Activated effector memory CD4-positive, alpha-beta T cell treated with anti-CD3 and anti-CD28 coated beads, Interleukin-2, amount 50 U/mL, for 16 hours (primary cell): ENCODE measurements at places on chromosomes 3 and 15.

DNA sequence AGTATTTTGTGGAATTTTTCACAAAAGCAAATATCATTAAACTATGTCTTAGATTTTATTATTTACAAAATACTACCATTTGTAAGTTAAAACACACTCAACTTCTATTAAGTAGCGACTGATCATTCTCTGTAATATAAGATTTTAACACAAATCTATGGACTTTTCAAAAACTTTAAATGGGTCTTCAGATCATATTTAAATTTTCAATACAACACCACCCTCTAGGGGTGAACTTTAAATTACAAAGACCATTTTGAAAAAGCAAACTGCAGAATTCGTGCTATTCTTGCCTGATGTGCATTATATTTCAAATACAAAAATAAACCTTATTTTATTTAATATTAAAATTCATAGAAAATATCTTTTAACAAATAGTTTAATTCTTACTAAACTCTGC is 8.2 kb upstream of the VGLL4 start:
- no peak for DNase-seq

DNA sequence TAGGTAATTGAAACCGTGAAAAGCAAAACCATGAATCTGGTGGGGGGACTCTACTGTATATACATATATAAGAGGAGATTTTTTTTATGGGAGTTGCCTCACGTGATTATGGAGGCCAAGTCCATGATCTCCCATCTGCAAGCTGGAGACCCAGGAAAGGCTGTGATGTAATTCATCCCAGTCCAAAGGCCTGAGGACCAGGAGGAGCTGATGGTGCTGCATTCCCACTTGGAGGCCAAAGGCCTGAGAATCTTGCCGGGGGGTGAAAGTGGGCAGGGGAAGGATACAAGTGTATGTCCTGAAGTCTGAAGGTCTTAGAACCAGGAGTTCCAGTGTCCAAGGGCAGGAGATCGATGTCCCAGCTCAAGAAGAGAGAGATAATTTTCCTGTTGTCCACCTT is 37.1 kb upstream of the CEMIP start:
- DNase-seq, result no peak

GRCh38 chr3:46705022-46705530 is 3.9 kb downstream of the TMIE start:
- peak; percentile 88 for DNase-seq

DNA sequence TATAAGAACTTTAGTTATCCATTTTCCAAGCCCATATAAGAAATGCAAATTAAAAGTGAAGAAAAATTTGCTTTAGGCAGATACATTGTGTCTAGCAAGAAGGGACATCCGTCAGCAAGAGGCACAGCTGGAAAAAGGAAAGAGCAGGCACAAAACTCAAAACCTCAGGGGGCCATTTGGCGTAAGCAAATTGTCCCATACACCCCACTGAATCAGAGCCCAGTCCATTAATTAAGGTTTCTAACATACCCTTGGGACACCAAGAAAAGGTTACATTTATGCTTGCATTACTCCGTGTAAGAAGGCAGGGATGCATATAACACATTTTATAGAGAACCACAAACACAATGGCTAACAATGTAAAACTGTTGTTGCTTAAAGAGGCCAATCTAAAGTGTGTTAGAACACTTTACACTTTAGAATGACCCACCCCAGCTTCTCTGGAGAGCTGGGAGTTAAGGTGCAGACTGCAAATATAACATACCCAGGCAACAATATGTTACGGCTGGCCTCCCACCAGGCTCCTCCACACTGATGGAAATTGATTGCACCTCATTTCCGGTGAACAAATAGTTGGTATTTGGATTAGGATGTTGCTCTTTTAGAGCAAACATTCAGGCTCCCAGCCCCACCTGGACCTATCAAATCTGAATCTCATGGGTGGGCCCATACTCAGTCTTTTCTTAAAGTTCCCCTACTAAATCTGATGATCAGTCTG is 23.2 kb downstream of the SEMA5B start:
- DNase-seq, result no peak

DNA sequence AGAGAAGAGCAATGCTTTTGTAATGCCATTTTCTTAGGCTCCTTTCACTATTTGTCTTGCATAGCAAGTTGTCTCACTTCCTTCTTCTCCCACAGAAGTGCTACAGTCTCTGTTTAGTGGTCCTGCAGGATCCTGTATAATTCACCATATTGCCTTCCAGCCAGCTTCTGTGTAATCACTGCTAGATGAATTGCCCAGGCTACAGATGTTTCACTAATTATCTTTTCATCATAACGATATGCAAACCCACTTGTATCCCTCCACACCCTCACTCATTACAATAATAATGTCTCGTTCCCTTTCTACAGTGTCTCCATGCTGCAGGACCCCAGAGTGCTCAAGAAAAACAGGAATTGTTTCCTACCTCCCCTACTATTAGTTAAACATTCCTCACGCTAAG is 402.9 kb downstream of the TBL1XR1 start:
- DNase-seq, result no peak

- DNase-seq, result no peak
Observed at GRCh38 chr3:139463466-139463865, 12.8 kb downstream of the RBP2 start.

GRCh38 chr3:151230646-151231045 is 27.6 kb upstream of the GPR171 start:
- no peak for DNase-seq

DNA sequence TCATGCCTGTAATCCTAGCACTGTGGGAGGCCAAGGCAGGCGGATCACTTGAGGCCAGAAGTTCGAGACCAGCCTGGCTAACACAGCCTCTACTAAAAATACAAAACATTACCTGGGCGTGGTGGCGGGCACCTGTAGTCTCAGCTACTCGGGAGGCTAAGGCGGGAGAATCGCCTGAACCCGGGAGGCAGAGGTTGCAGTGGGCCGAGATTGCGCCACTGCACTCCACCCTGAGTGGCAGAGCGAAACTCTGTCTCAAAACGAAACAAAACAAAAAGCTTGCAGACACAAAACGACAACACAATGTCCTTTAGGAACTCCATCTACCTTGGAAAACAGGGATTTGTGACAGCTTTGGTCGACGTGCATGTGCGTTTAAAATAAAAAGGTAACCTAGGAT is 716 bp upstream of the KLHL24 start:
- no peak for DNase-seq

GRCh38 chr3:13841141-13841540 is 38.7 kb downstream of the WNT7A start:
- no peak for DNase-seq

GRCh38 chr3:20742903-20743552 is 557.0 kb upstream of the SGO1 start:
- DNase-seq, result no peak

DNA sequence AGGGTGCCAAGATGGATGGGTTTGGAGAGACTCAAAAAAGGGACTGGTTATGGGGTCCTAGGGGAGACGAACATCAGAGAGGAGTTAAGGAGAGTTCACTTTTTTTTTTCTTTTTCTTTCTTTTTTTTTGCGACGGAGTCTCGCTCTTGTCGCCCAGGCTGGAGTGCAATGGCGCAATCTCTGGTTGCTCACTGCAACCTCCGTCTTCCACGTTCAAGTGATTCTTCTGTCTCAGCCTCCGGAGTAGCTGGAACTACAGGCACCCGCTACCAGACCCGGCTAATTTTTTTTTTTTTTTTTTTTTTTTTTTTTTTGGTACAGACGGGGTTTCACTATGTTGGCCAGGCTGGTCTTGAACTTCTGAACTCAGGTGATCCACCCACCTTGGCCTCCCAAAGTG is 1.2 kb downstream of the SPINT1 start:
- DNase-seq, result no peak

DNA sequence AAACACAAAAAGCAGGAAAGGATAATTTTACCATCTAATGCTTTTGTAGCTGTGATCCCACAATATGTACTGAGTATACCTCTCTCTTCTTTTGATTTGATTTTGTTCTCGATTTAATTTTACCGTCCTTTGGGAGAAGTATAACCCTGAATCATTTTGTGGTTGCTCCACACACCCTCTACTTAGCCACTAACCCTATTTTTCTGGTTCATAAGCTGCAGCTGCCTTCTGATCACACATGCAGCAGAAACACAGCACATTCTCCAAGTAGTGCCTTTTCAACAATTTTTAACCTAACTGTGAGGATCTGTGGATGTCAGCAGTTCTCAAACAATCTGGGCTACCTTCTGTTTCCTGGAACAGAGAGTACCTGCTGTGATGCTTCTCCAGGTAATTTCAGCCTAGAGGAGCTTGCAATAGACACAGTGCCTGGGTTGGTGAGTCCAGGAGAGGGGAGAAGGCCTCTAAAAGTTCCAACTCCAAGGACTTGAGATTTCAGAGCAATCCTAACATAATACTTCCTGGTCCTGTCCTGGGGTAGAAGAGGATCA is 40.3 kb downstream of the HGD start:
- no peak for DNase-seq

- no peak for DNase-seq
Observed at GRCh38 chr3:170760174-170760526, 109.8 kb downstream of the RPL22L1 start.

DNA sequence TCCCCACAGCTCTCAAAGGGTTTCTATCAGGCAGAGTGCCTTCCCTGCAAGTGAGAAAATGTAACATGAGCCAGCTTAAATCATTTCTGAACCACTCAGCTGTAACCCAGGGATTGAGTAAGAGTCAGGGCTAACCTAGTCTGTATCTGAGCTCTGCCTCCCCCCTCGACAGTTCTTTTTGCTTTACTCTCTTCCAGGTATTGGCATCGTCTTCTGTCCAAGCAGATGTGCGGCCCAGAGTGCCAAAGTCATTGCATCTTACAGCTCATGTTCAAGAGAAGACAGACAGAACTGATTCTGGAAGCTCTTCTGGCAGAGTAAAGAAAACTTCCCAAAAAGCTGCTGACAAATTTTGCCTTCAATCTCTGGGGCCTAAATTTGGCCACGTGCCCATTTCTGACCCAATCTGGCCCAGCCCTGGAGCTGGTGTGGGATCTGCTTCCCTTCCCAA is 74.8 kb downstream of the ABHD5 start:
- no peak for DNase-seq

DNA sequence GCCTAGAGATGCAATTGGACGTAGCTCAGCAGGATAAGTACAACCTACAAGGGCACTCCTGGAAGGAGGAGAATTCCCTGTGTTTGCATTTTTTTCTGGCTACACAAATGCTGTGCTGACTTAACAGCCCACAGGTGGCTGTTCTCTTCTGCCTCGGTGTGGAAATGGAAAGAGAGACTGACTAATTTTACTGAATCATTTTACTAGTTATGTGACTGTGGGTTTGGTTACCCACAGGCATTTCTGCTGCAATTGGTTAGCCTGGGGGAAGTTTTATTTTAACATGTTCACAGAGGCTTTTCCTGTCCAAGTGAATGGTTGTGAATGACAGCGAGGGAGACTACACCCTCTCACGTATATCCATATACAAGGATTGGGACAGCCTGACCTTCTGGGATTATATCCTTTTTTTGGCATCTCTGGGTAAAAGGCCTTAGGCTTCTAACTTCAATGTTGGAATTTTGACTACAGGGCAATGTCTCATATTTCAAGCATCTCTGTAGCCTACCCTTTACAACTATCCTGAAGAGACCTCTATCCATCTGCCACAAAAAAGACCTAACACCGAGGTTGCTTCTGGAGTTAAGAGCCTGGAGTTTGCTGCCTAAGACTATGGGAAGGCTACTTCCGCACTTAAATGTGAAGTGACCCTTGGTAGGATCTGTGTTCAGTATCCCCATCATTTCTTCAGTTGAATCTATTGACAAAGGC is 67.2 kb upstream of the TP63 start:
- no peak for DNase-seq

- no peak for DNase-seq
Observed at GRCh38 chr3:66673293-66673692, 172.5 kb upstream of the LRIG1 start.

- no peak for DNase-seq
Observed at GRCh38 chr3:28099296-28099695, 142.1 kb upstream of the CMC1 start.

DNA sequence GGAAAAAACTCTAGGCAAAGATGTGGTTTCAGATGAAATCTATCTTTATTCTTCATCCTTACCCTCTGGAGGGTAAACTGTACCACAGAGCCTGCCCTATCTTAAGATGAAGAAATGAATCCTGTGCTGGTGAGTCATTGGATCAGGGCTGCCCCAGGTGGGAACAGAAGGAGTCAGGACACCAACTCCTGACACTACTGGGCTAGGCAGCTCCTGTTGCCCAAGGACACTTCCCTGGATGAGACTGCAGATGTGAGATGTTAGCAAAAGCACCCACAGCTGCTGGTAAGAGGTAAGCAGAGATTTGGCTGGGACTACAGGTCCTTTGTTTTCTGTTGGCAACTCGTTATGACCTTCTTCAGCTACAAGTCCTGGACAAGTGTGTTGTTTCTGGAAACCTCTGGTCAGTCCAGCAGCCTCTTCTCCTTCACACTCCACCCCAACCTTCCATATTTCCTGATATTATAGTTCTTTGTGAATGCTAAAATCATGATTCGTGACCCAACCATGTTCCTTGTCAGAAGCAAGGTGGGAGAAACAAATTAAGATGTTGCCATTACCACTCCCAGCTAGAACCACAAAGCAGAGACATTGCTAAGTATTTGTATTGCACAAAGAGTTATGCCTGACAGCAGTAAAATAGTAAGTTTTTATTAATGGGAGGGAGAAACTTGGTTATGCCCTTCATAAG is 104.2 kb upstream of the TGFBR2 start:
- DNase-seq, result no peak

DNA sequence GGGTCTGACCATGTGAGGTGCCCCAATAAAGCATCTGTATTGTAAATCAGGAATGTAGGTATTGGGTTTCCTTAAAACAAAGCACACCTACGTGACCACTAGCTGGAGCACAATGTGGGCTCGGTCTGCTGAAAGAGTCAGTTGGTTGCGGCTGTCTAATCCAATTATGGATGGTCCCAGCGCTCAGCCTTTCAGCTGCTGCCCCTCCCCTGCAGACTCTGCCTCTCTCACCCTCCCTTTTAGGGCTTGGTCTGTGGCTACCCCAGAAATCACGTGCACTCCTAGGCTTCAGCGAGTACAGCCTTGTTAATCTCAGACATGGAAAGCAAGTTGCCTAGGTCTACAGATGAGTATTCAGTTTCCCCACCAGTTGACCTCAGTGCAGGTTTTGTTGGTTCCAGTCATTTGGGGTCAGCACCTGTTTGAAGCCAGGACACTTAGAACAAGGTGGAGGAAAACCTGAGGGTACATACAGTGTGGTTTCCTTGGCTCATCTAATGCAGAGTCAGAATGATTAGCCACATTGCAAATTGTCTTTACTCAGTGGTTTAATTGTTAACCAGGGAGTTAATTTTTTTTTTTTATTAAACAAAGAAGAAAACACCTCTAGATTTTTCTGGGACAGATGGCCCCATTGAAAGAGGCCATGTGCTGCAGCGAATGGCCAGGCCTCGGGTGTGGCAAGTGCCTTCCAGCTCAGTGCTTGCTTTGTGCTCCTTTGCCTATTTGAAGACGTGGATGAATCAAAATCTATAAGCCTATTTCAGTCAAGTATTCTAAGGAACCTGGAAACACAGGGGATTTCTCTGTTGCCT is 137.7 kb downstream of the IGF1R start:
- no peak for DNase-seq

DNA sequence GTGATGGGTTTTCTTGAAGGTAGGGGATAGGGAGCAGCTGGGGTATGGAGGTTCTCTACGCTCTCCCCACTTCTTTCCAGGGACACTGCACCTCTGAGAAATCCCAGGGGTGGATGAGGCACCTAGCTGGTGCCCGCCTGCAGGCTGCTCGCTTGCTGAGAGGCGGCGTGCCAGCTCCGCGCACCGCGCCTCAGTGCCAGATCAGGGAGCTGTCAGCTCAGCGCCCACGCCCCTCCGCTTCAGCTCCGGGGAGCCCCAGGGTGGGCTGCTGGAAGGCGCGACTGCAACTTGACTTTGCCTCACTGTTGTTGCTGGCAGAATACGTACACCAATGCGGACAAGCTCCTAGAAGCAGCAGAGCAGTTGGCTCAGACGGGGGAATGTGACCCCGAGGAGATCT is 345.7 kb upstream of the UMPS start:
- no peak for DNase-seq
